ENCODE measurements at places on chromosomes 2 and 18.

GRCh38 chr2:127226132-127226519 lies 6.0 kb upstream of the CYP27C1 start:
- DNase-seq, result no peak

DNA sequence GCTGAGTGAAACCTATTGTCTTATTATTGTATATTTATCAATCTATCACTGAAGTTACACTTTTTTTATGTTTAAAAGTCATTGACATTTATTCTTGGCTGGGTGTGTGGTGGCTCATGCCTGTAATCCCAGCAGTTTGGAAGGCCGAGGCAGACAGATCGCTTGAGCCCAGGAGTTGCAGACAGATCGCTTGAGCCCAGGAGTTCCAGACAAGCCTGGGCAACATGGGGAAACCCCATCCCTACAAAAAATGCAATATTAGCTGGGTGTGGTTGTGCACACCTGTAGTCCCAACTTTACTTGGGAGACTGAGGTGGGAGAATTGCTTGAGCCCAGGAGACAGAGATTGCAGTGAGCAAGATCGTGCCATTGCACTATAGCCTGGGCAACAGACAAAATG lies 97.8 kb downstream of the EPC2 start:
- no peak for DNase-seq

DNA sequence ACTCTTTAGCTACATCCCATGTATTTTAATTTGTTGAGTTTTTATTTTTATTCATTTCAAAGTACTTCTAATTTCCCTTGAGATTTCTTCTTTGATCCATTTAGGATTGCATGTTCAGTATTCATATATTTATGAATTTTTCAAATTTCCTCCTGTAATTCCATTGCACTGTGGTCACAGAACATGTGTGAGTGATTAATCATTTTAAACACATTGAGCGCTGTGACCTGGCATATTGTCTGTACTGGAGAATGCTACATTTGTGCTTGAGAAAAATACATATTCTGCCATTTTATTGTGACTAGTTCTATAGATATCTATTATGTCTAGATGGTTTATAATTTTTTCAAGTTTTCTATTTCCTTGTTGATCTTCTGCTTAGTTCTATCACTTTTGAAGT lies 353.7 kb downstream of the RAD51AP2 start:
- DNase-seq, result no peak

- DNase-seq, result peak; percentile 78
Observed at GRCh38 chr2:37189452-37190153, 1.1 kb upstream of the SULT6B1 start.

DNA sequence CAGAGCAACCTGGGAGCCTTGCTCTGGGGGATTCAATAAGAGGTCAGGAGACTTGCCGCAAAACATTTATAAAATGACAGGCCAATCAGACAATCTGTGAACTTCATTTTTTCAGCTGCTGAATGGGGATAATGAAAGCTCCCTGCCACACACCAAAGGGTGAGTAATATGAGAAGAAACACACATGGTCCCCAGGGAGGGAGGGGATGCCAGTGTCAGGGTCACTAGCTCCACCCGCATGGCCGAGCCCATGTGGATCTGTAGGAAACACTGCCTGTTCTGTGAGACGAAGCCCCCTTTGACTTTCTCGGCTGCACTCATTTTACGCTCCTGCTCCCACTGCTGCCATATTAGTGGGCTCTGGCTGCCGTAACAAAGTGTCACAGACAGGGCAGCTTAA lies 521.0 kb upstream of the RAB6C start:
- DNase-seq, result no peak

- no peak for DNase-seq
Observed at GRCh38 chr2:102074152-102074783, 68.3 kb upstream of the IL1R1 start.

DNA sequence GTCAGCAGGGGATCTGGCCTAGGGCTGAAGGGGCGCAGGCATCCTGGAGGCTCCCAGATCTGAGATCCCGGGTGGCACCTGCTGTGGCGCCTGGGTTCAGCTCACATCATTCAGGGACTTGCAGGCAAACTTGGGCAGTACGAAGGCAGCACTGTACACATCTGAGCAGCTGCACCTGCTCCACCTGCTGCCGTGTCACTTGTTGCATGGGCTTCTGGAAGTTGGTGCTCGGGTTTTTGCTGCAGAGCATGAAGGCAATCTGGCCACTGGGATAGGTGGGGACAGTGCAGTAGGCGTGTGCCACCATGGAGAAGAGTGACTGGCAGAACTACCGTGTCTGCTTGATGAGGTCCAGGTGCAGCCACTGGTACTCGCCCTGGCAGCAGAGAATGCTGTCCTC lies 48.6 kb downstream of the UGGT1 start:
- DNase-seq, result no peak

DNA sequence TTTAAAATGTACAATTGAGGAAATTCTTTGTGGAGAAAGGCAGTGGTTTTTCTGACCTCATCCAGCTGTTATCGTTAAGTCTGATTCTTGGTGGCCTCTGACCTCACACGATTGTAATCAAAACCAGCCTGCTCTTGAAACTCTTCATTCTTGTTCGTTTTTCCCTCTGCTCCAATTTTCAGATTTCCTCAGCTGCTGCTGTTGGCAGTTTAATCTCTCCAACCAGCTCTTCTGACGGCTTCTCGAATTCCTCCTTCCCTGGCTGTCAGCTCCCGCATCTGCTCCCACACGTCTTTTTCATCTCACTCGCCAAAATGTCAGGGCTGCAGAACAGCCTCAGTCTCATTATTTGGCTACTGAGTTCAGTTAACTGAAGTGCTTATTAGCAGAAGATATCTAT lies 136.1 kb downstream of the DCDC2C start:
- no peak for DNase-seq

DNA sequence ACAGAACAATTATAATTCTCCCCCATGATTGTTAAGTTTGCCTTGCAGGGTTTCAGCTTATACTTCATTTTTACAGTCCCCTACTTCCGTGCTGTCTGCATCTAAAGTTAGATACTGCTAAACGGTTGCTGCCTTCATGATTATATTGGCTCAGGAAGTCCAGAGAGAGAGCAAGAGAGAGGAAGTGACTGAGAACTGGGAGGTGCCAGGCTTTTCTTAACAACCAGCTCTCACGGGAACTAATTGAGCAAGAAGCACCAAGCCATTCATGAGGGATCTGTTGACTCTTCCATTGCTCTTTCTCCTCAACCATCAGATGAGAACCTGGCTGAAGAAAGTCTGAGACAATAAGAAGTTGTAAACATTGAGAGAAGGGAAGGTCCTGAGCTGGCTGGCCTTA lies 125.5 kb upstream of the SIX2 start:
- no peak for DNase-seq

GRCh38 chr2:623130-623922 lies 53.9 kb downstream of the TMEM18 start:
- DNase-seq, result no peak

- DNase-seq, result no peak
Observed at GRCh38 chr2:263774-264492, at the start of gene SH3YL1. SH3YL1 (minus strand) TSS chr2:264032; CDS start chr2:263984, 48 bp downstream.

DNA sequence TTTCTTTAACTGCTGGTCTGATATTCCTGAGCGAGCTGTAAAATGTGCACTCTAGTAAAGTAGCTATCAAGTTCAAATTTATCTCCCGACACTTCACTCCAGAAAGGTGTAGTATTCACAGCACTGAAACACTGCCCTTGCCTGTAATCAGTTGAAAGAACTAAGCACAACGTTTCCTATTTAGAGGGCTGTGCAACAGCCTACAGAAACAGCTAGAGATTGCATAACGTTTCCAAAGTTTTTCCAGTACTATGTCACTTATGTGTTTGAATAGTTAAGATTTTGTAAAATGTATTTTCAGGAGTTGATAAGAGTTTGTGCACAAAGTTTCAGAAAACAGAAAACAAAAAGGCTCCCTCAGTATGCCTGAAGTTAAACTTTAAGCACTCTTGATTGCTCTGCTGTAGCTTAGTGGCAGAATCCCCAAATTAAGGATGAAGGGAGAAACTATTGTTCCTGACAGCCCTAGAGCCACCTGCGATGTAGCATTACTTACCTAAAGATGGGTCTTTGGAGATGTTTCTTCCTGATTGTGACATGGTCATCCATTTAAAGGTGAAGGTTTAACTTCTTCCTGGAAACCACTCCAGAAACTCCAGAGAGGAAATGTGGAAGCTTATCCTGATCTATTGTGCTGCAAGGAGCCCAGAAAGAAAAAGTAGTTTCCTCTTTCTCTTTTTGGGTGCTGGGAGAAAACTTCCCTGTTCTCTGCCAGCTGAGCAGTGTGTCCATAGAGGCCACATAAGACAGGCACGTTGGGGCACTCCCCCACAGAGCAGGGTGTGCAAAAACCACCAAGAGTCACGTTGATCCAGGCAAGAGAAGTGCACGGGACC lies 536 bp downstream of the PDE1A start:
- no peak for DNase-seq

DNA sequence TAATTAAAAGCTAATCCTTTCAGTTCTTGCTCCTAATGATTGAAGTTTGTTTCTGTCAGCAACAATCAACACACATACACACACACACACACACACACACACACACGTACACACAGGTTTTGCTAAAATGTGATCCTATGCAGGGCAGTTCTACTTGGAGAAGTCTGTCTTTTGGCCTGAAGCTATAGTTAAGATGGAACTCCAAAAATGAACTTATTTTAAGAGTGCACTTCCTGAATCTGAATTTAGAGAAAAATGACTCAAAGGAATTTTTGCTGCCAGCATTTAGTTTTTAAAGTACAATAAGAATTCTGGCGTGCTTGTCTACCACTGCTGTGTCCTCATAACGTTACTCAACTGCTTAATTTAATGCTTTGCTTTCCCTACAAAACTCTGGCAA lies 6.6 kb downstream of the GALNT5 start:
- DNase-seq, result no peak

DNA sequence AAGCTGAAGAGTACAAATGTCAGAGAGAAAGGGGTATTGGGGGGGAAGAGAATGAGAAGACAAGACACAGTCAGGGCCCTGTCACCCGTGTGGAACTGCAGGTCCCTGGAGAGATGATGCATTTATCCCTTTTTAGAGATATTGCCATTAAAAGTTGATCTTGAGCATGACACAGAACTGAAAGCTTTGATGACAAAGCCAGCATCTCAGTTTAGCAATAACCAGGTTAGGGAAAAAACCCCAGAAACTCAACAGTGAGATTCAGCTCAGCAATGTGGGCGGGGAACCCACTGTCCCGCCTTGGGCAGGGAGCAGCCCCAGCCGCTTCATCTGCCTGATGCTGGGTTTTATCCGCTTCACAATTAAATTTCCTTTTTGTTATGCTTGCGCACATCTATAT lies 181.1 kb downstream of the NEDD4L start:
- no peak for DNase-seq

DNA sequence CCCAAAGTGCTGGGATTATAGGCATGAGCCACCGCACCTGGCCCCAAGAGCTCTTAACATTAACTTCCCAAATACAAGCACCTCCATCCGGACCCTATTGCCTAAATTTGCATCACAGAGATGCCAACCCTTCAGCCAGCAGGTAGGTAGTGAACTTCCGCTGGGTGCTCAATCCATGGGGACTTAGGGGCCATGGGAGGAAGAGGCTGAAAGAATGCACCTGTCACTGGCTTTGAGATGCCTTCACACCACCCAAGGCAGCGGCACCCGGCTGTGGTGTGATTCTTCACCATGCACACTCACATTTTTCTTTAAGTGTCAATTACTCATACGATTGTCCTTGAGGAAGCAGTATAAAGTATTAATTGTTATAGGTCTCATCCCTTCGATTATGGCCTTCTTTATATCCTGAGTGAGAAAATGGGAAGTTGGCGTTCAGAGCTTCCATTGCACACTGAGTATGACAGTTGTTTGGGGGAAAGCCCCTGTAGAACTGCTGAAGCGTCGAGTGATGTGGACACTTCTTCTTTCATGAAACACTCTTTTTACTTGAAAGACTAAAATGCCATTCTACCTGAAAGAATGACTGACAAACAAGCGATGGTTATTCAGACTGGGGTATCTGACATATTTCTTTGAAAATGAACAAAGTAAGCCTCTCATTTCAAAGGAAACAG lies 51.8 kb upstream of the BIN1 start:
- DNase-seq, result peak; percentile 57

GRCh38 chr2:168316073-168316440 lies 68.7 kb upstream of the STK39 start:
- DNase-seq, result no peak

DNA sequence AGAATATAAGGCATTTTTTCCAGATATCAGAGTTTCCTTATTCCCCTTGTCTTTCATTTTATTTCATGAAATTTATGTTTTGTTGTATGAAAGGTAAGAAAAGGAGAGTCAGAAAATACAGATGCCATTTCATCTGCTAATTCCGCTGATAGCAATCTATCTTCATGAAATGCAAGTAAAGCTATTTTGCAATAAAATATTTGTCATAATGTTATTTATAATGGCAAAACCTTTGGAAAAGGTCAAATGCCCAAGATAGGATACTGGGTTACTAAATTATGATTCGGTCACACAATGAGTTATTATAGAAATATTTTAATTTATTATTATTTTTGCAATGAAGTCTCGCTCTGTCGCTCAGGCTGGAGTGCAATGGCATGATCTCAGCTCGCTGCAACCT lies 124.2 kb downstream of the SPP2 start:
- no peak for DNase-seq

DNA sequence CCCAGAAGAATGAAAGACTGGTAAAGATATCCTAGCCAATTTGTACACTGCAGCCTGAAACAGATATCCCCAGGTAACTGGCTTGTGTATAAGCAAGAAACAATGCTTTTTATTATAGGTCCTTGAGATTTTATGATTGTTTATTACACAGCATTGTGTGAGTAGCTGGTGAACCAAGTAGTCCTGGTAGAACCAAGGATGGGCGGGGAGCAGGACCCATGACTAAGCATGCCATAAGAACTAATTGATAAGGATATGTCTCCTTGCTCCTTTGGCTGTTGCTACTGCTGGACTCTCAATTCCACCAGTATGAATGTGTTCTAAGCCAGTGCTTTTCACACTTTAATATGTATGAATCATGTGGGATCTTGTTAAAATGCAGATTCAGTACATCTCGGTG lies 12.3 kb upstream of the ALMS1 start:
- DNase-seq, result no peak

- DNase-seq, result no peak
Observed at GRCh38 chr2:48693066-48693465, 62.5 kb downstream of the LHCGR start.

DNA sequence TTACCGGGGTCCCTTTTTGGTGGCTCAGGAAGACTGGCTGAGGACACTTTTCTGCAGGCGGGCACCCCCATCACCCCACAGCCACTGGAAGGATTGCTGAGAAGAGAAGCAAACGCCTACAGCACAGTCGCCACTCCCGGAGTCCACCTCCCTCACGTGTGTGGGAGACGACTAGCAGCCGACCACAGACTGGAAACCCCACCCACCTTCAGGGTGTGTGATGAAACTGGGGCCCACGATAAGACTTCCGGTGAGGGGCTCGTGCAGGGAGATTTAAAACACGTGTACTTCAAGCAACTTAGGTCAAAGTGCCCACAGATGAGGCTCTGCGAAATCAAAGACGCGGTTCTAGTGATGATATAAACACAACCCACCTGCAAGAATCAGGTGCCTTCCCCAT lies 26.3 kb downstream of the MBP start:
- DNase-seq, result no peak

- no peak for DNase-seq
Observed at GRCh38 chr18:73059280-73059679, 191.5 kb upstream of the NETO1 start.

GRCh38 chr2:197292619-197293018 lies 18.0 kb downstream of the ANKRD44 start:
- no peak for DNase-seq

- DNase-seq, result no peak
Observed at GRCh38 chr18:27794181-27794926, 382.6 kb downstream of the CDH2 start.

GRCh38 chr2:230661072-230661957 lies 51.3 kb upstream of the CAB39 start:
- no peak for DNase-seq

Measured in cardiac septum (tissue), 1 donor.